ENCODE measurements at places on chromosomes 16 and 17.

- DNase-seq: no peak
Observed at GRCh38 chr17:42821176-42821575, 2.9 kb downstream of the BECN1 start.

DNA sequence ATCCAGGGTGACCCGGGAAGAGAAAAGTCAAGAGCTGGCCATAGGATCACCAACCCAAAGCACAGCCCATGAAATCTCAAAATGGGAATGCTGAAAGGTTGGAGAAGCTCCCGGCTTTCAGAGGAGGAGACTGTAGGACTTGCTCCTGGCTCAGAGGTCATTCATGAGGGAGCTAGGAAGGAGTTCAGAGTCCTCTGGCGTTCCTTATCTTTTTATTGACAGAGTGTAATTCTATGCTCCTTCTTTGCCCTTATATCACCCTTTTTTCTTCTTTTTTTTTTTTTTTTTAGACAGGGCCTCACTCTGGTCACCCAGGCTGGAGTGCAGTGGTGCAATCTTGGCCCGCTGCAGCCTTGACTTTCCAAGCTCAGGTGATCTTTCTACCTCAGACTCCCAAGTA, 27.3 kb upstream of the CNOT1 start:
- DNase-seq: no peak

DNA sequence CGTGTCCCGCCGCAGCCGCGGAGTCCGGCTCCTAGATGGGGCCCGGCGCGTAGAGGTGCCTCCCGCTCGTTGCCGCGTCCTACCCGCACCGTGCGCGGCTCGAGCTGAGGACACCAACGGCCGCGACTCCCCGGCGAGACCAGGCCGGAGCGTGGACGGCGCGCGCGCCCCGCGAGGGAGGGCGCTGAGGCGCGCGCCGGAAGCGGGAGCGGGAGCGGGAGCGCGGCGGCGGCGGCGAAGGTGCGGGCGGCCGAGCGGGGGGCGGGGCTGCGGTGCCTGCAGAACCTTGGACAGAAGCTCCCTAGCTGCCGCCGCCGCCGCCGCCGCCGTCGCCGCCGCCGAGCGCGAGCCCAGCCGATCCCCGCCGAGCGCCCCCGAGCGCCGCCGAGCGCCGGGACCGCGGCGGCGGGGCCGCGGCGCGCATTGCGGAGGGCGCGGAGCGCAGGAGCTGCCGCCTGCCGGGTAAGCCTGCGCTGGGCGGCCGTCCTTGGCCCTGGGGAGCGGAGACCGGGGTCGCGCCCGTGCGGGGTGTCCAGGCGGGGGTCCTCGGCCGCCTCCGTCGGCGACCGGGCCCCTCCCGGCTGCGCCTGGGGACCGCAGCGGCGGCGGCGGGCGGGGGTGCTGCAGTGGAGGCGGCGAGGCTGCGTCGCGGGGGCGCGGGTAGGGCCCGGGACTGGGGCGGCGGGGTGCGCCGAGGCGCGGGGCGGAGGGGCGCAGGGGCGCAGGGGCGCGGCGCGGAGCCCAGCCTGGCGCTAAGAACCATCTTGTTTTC, at the start of gene CDK5R1:
Gene CDK5R1, plus strand, starts transcription at position 293 of the 772 bp plus-strand sequence. CDS start 628 bp downstream, outside the sequence.
- peak; percentile 73 for DNase-seq

DNA sequence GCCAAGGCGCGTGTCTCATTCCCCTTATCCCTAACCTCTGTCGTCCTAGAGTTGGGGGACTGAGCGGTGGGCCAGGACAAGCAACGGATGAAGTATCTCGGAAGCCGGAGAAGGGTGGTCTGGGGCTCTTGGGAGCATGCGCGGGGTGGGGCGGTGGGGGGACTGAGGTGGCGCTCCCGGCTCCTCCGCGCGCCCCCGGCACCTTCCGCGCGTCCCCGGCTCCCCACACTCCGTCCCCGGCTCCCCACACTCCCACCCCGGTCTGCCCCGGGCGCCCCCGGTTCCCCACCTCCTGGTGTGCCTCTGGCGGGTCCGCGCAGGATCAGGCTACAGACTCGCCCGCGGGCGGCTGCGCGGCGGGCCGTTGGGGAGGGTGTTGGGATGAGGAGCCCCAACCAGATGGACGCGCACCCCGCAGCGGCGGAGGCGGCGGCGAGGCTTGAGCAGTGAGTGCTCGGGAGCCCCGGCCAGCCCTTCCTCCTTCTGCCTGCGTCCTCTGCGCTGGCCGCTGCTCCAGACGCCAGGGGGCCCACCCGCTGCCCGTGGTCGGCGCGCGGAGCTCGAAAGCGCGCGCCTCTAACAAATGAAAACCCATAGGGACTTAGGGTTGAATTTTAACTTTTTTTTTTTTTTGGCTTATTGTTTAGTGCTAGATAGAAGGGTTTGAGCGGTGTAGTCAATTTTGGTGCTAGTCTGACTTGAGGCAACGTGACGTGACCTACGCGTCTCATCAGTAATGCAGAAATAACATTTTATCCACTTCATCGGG, 5.6 kb upstream of the CRYM start:
- peak; percentile 22 for DNase-seq

DNA sequence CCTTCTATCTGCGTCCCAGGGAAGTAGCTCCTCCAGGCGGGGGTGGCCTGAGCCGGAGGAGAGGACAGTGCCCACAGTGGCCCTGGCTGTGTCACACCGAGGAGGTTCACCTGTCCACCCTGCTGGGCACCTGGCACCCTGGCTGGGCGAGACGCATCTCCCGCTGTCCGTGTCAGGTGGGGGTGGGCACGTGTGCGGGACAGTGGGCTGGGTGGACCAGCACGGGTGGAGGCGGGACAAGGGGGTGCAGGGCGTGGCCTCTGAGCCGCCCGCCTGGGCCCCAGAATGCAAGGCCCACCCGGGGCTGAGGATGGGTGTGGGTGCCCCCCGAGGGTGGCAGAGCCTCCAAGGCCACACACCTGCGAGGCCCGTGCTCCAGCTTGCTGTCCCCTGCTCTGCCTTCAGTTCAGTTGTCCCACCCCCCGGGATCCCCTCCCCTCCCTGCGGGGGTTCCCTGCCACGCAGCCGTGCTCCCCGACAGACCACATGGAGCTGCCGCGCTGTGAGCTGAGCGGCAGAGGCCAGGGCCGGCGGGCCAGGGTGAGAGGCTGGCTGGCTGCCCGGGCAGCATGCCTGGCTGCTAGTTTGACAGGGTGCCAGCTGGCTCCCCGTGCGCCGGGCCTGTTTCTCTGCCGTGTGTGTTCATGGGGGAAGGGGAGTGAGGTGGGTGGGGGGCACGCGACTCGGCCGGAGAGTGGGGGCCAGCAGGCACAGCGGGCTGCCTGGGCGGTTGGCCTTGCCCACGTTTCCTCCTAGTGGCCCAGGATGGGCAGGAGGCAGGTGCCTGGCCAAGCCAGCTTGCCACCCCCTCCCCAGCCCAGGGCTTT, 33.9 kb downstream of the BAHCC1 start:
- peak; percentile 5 for DNase-seq

- no peak for DNase-seq
Observed at GRCh38 chr17:13484020-13484419, 117.7 kb downstream of the HS3ST3A1 start.

DNA sequence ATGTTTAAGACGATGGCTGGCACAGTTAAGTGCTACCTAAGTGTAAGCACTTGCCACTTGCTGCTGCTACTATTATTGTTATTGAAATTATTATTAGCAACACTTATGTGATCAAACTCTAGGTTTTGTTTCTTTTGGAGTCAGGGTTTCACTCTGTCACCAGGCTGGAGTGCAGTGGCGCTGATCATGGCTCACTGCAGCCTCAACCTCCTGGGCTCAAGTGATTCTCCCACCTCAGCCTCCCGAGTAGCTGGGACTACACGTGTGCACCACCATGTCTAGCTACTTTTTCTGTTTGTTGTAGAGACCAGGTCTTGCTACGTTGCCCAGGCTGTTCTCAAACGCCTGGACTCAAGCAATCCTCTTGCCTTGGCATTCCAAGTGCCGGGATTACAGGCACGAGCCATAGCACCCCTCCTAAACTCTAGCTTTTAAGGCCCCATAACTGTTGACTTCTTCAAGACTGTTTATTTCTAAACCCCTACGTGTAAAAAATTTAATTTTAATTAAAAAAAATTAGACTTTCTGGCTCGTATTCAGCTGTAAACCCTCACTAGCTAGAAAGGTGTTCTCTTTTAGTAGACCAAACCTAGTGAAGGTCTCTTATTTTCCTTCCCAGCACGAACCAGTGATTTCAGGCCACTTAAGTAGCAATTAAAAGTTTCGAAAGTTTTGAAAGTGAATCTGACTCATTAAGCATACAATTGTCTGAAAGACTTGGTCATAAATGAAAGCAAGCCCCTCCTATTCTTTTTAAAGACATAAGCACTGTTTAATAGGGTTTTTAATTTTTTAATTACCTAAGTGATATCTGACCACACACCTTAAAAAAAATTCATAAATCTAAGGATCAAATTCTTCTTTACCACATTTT, 11.7 kb upstream of the SCNN1B start:
- DNase-seq: no peak

GRCh38 chr17:66535611-66536010, 233.2 kb downstream of the PRKCA start:
- no peak for DNase-seq

- DNase-seq: no peak
Observed at GRCh38 chr16:65538976-65539375, 417.1 kb upstream of the CDH11 start.

- no peak for DNase-seq
Observed at GRCh38 chr16:10635365-10636021, 55.1 kb upstream of the EMP2 start.

DNA sequence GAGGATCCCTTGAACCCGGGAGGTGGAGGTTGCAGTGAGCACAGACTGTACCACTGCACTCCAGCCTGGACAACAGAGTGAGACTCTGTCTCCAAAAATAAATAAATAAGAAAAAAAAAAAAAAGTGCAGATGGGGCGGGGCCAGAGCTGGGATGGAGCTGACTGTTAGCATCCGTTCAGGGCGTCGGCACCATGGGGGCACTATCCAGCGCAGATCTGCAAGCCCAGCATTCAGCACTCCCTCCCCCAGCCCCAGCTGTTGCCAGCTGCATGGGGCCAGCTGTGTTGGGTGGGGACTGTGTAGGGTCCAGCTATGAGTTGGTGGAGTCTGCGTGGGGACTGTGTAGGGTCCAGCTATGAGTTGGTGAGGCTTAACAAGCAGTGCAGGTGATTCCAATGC, 13.3 kb downstream of the GPRC5C start:
- DNase-seq: no peak

- no peak for DNase-seq
Observed at GRCh38 chr17:41296846-41297245, 5.8 kb downstream of the KRTAP29-1 start.

GRCh38 chr17:28371245-28372202, at the start of gene SARM1:
Gene SARM1, plus strand, starts transcription at chr17:28371694. Its CDS starts 339 bp downstream, at chr17:28372033.
- peak; percentile 88 for DNase-seq

GRCh38 chr17:51128076-51128475, 7.4 kb upstream of the SPAG9 start:
- DNase-seq: peak; percentile 61

- DNase-seq: no peak
Observed at GRCh38 chr16:53816211-53816836, 112.4 kb downstream of the FTO start.

DNA sequence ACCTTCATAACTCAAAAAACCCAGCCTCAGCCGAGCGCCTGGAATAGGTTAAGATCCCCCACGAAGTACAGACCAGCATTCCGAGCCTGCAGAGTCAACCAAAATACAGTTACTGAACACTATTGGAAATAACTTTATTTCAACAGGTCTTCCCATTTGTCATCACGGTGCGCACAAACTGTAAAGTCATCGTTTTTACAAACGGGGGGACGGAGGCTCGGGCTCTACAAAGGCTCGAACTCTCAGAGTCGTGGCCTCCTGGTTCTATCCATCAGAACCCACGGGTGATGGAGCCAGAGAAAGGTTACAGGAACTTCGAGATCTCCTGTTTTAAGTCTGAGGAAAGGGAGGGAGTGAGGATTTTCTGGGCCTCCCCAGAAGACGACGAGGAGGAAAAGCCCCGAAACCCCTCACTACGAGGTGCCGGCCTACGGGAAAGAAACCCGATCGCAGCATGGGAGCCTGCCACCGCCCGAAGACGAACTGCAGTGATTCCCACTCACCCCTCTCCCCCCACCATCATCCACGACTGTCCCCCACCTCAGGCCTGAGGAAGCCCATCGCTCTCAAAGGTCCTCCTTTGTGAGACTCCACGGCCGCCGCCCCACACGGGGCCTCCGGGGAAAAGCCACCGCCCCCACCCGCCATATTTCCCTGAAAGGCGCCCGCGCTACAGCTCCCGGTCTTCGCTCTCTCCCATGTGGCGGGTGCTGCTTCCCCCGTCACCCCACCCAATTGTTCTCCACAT, 917 bp downstream of the YWHAE start:
- no peak for DNase-seq

DNA sequence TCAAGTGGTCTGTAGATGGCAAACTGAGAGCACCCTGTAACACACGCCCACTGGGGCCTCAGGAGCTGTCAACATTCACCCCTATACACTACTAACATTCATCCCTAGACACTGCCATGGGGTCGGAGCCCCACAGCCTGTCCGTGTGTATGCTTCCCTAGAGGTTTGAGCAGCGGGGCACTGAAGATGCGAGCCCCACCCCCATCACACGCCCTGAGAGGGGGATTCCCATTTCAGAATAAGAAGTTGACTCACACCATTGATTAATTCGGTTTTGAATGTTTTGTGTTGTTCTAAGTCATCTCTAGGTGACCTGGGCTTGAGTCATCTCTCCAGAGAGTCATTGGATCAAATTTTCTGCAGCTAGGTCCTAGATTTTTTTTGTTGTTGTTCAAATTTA, 37.3 kb upstream of the MMD start:
- no peak for DNase-seq

- DNase-seq: no peak
Observed at GRCh38 chr17:47902039-47902744, 6.2 kb downstream of the SP2 start.

GRCh38 chr17:28982131-28982793, 23.6 kb downstream of the SEZ6 start:
- DNase-seq: peak; percentile 80
